SK-N-DZ (cell line): ENCODE measurements at places on chromosomes 5 and 9.

GRCh38 chr5:37751227-37751626, 88.6 kb downstream of the GDNF start:
- DNase-seq = no peak

DNA sequence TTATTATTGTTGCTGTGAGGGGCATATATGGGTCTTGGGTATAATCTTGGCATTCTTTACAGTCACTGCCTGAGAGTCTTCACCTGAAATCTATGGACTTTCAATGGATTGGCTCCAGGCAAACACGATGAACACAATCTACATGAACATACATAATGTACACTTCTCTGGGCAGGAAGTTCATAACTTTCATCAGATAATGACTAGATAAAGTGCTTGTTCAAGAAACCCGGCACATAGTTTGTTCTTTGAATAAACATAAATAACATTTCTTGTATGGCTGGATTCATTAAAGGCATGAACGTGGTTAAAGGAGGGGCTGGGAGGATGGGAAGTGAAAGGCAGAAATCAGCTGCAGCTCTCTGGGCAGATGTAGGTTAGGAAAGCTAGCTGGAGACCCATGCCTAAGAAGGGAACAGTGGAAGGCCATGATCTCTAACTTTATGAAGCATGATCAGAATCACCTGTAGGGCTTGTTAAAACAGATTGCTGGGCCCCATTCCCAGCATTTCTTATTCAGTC, 306.9 kb upstream of the EFNA5 start:
- no peak for DNase-seq

GRCh38 chr5:148790545-148791333, 35.7 kb upstream of the ADRB2 start:
- DNase-seq = no peak

DNA sequence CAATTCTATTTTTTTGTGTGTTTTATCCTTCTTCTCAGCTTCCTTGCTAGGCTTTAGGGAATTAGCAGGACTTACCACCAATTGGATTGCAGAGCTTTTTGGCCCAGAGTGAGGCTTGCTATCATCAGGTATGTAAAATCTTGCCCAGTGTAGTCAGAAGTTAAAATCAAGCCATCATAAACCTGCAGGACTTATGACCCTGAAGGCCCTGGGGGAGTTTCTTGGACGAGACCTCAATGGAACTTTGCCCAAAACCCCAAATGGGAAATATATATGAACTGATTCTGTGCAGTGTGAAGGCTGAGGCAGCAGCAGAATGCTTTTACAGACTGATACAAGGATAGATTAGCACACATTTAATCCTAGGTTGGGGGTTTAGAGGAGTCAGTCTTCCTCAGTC, 287.0 kb downstream of the SH3GL2 start:
- DNase-seq = no peak

- DNase-seq = no peak
Measured at GRCh38 chr9:117672369-117672768, 31.8 kb upstream of the TLR4 start.

DNA sequence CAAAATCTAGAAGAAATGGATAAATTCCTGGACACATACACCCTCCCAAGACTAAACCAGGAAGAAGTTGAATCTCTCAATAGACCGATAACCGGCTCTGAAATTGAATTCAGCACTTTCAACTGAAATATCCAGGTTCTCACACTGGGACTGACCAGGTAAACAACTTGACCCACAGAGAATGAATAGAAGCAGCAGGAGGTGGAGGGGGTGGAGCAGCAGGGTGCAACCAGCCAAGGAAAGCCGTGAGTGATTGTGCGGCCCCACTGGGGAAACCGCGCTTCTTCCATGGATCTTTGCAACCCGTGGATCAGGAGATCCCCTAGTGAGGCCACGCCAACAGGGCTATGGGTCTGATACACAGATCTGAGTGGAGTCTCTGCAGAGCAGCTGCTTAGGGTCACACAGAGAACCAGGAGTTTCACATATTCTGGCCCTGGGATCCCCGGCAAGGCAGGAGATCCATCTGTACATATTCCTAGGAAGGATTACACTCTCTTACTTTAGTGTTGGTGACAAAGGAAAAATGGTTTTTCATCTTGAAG, 181.5 kb downstream of the SLCO4C1 start:
- no peak for DNase-seq

DNA sequence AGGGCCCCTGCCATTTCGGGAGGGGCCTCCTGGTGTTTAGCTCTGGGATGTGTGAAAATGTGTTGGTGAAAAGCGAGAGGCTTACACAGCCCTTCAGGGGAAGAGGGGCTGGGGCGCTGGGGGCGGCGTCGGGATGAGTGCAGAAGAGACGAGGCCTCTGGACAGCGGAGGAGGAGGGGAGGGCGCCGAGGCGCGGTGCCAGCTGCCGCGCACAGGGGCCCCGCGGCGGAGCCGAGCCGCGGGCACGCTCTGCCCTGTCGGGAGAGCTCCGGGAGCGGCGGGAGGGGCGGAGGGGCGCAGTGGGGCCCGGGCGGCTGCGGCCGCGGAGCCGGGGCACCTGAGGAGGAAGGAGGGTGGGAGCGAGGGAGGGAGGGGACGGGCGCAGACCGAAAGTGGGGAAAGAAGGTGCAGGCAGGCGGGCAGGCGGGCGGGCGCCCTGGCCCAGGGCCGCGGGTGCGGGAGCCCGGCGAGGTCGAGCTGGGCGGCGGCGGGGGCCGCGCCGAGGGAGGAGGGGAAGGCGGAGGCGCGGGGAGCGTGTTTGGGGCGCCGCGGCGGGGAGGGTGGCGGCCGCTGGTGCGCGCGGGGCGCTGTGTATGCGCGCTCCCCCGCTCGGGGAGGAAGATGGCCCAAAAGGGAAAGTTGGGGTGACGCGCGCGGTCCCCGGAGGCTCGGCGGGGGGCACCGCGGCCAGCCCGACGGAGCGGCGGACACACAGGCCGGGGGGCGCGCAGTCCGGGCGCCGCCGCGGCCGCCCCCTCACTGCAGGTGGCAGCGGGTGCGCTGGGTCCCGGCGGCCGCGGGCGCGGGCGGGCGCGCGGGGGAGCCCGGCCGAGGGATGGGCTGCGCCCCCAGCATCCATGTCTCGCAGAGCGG, at the start of gene PDE8B:
Gene PDE8B (plus strand): TSS at position 590 of the 873 bp plus-strand sequence. CDS start 246 bp downstream, at position 836.
- no peak for DNase-seq

- no peak for DNase-seq
Measured at GRCh38 chr5:132751971-132752580, 4.8 kb downstream of the CCNI2 start.

DNA sequence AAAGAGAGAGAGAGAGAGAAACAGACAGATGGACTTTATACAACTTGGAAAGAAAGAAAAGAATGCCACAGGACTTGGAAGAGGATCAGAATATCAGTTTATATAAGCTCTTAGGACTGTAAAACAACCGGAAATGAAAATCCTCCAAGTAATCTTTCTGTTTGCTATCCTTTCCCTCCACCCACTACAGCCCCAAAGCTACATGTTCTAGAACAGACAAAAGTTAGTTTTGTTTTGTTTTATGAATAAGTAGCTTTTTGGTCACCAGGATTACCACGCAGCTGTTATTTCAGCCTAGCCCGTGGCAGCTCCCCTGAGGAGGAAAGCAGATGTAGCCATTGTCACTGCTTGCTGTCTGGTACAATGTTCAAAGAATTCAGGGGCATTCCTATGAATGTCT, 66.6 kb downstream of the SH3TC2 start:
- no peak for DNase-seq
